Activated naive CD4-positive, alpha-beta T cell (primary cell): ENCODE measurements at places on chromosomes 1 and 21.

- DNase-seq = no peak
These were observed 44.6 kb downstream of the MIGA1 start for GRCh38 chr1:77824079-77824478.

DNA sequence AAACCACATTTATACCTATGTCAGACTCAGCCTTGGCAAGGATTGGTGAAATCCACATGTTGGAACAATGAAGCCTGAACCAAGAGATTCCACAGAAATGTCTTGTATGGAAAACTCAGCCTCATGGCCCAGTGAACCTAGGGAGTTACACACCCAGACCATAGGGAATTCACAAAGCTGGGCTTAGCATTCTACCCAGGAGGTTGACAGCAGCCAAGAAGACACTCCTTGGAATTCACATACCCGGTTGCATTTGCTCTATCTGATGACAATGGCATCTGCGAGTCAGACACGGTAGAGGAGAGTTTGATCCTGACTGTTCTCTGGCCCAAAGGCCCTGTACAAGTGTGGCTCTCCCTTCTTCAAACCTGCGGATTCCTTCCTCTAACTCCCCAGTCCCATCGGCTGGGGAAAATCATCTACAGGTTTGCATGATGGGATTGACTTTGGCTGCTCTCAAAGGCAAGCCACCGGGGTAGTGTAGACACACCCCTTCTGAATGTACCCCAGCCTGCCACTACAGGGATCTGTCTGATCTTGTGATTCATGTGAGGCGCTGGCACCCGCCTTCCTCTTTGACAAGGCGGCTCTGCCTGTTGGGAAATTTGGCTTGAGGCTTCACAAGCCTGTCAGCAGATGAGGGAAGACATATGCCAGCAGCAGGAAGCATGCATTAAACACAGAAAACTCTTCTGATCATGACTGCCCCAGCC lies 297.3 kb upstream of the KAZN start:
- DNase-seq = no peak

DNA sequence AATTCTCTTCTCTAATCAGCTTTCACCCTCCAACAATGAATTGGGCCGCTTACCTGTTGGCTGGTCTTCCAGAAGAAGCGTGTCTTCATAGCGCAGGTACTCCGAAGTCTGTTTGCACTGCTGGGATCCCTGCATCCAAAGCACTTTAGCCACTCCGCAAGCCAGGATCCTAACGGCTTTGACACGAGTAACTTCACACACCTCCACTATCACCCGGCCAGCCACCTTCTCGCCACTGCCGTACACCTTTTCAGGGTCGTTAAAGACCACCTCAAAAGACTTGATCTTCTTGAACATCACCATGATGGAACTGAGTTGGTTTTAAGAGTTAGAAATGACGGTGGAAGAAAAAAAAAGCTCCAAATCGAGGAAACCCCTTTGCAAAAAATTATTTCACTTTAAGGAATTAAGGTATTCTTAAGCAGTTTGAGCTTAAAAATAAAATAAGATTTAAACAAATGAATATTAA lies 381 bp downstream of the TXNIP start:
- DNase-seq = no peak

- DNase-seq = no peak
These were observed 55.0 kb upstream of the TLR5 start for GRCh38 chr1:223197923-223198627.

GRCh38 chr1:27664291-27664690 lies 7.7 kb downstream of the IFI6 start:
- no peak for DNase-seq

GRCh38 chr1:32884726-32885125 lies 1.6 kb upstream of the HPCA start:
- DNase-seq = no peak

GRCh38 chr1:156021093-156021428 lies 310 bp upstream of the SSR2 start:
- no peak for DNase-seq

DNA sequence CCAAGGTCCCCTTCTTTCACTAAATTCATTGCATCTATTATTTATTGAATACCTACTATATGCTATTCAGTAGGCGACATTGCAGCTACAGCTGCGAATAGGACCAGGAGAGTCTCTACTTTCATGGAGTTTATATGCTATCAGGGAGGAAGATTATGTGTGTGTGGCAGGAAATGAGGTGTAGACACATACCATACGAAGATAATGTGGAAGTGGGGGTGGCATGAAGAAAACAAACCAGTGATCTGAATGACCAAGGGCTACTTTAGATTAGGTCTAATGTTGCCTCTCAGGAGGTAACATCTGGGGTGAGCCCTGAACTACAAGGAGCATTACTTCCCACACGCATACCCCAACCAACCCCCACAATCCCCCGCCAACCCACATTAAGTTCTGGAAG lies 1.0 kb upstream of the PPIH start:
- no peak for DNase-seq

- DNase-seq = no peak
These were observed 35.8 kb upstream of the OLFM3 start for GRCh38 chr1:102032534-102032933.

DNA sequence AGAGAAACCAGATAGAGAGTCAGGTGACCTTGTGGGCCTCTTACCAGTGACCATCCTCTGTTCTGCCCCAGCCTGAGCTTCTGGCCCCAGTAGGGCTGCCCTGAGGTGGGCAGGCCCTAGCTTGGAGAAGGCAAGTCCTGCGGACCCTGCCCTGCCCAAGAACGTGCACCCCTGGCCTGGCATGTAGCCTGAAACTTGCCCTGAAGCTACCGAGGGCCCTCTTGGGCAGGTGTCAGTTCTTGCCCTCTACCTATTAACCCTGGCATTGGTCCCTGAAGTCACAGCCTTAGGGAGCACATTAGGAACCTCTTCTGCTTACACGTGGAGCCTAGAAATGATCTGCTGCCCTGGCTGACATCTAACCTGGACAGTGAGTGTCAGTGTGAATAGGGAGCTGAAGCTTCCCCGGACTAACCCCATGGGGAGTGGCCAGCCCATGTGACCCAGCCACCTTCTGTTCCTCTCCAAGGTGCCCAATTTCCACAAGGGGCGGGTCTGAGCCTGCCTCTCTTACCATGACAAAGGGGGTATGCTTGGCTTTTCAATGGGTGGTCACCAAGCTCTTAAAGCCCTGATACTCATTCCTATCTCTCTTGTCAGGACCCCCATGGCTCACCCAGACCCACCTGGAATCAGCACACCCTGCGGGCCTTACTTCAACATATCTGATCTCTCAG lies 163.0 kb downstream of the ZSCAN20 start:
- DNase-seq = no peak

GRCh38 chr1:48071513-48071912 lies 74.3 kb upstream of the TRABD2B start:
- no peak for DNase-seq

- DNase-seq = no peak
These were observed 409.5 kb downstream of the PLPP3 start for GRCh38 chr1:56169856-56170255.

- no peak for DNase-seq
These were observed 480.2 kb downstream of the AMY1C start for GRCh38 chr1:104229860-104230259.

DNA sequence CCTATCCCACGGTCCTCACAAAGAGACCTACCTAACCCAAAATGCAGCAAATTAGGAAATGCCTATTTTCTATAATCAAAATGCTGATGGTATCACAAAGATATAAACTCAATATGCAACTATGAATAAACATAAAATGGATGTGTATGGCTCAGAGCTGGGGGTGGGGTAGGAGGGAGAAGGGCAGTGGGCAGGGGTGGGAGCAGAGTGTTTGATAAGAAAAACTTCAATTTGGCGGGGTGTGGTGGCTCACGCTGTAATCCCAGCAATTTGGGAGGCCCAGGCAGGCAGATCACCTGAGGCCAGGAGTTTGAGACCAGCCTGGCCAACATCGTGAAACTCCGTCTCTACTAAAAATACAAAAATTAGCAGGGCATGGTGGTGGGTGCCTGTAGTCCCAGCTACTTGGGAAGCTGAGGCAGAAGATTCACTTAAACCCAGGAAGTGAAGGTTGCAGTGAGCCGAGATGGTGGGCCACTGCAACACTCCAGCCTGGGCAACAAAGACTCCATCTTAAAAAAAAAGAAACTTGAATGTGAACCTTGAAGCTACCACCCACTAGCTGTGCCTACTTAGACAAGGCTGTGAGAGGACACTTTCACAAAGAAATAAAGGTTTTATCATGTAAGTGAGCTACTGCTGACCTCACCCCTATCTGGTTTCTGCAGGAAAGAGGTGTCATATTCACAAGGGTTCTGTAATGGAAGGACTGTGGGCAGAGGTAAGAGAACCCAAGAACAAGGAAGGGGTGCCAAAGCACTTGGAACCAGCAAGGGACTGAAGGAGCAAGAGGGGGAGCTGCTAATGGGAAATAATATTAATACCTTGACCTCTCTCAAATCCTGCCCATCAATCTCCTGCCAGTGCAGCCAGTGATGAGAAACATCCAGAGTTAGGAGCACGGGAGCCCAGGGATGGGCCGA lies 53.0 kb downstream of the HLCS start:
- no peak for DNase-seq

DNA sequence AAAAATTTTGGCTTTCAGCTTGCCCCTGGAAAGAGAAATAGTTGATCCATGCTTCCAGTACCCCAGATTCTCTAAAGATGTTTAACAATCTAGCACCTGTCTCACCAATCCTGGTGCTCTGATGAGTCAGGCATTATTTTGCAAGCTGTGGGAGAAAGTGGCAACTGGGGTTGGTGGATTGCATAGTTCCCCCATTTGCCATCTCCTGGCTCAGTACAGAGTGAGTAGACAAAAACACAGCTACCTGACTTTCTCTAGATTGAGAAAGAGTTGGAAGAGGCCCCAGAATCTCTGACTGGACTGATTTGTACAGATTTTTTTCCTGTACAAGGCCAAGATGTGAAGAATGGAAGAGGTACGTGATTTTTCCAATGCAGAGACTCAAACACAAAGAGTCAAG lies 75.1 kb upstream of the NEGR1 start:
- DNase-seq = no peak

- no peak for DNase-seq
These were observed 39.7 kb upstream of the PDE9A start for GRCh38 chr21:42613756-42614155.

DNA sequence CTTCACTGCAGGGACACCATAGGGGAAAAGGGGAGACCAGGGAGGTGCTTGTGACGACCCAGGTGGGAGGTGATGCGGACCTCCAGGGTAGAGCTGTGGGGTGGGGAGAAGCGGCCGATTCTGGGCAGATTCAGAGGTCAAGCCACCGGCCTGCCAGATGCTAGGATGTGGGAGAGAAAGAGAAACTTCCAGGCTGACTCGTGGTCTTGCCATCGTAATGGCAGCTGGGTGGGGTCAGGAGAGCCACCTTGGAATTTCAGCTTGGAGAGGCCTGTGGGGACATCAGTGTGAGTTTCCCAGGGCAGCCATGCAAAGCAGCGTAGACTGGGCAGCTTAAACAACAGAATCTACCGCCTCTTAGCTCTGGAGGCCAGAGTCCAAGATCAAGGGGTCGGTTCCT lies 258.0 kb upstream of the VAMP3 start:
- DNase-seq = no peak

- DNase-seq = no peak
These were observed 149.6 kb downstream of the PBX1 start for GRCh38 chr1:164708596-164708995.

GRCh38 chr1:59150577-59151386 lies 146.1 kb upstream of the FGGY start:
- DNase-seq = no peak

- no peak for DNase-seq
These were observed 4.6 kb upstream of the EVA1B start for GRCh38 chr1:36328088-36328480.

- no peak for DNase-seq
These were observed 46.4 kb downstream of the AJAP1 start for GRCh38 chr1:4700801-4701200.

DNA sequence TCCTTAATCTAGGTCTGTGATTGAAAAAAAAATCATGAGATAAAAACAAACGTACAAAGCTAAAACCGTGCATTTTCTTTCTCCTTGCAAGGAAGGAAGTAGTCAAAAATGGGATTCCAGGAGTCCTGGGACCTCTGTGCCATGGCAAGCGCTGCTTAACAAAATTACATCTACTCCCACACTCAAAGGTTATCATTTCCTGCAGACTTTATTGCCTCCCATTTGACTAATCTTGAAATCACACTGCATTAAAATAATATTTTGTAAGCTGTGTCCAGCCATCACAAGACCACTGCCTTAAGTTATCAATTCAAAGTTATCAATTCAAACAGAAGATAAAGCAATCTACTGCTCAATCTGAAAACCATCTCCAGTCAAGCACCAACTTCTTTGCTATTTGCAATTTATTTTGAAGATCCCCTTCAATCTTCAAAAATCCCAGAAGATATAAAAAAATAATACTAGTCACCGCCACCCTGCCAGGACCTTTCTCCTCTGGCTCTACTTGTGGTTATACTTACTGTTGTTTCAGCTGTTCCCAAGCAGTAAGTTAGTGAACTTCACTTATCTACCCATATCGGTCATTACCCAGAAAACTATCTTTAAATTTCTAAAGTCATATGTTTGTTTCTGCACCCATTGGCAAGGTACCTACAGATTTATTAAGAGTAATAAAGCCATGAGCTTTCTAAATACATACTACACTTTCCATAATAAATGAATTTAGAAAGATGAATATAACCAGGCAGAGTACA lies 38.1 kb upstream of the RAP1GAP start:
- no peak for DNase-seq

GRCh38 chr21:37484535-37485474 lies 118.2 kb downstream of the DYRK1A start:
- no peak for DNase-seq

DNA sequence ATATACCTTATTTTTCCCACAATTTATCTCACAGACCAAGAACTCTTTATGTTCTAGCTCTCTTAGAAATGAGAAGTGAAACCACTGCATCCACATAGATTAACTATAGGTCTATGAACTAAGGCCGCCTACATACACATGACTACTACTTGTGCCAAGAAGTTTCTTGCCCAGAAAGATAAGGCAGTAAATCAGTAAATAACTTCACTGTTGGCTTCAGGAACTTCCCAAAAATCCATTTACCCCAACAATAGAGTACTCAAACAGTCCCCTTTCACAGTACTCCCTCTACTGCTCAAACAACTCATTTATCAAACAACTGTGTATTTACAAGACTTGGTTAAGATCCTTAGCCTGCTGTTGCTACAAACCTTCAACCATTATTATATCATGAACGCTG lies 96.5 kb downstream of the NME7 start:
- DNase-seq = no peak

- DNase-seq = no peak
These were observed 27.0 kb downstream of the ZZZ3 start for GRCh38 chr1:77655431-77655974.
